ENCODE measurements at places on chromosomes 6 and 20.

- DNase-seq, result no peak
These were observed 7.3 kb upstream of the PRPH2 start for GRCh38 chr6:42729731-42730130.

GRCh38 chr6:40606526-40606925 is 19.4 kb upstream of the LRFN2 start:
- DNase-seq, result no peak

- DNase-seq, result no peak
These were observed 34.3 kb downstream of the RGS17 start for GRCh38 chr6:153096792-153097191.

- no peak for DNase-seq
These were observed 140.1 kb downstream of the BTBD9 start for GRCh38 chr6:38499529-38500096.

GRCh38 chr6:100100776-100101175 is 106.8 kb upstream of the MCHR2 start:
- DNase-seq, result no peak

GRCh38 chr6:121839896-121840295 is 404.4 kb downstream of the GJA1 start:
- no peak for DNase-seq

GRCh38 chr6:72132851-72133250 is 246.5 kb downstream of the RIMS1 start:
- DNase-seq, result no peak

- no peak for DNase-seq
These were observed 95.6 kb downstream of the RAMACL start for GRCh38 chr6:166490671-166491500.

GRCh38 chr6:19477563-19477962 is 359.6 kb upstream of the ID4 start:
- no peak for DNase-seq

- DNase-seq, result no peak
These were observed 251.0 kb downstream of the RNGTT start for GRCh38 chr6:88712243-88712936.

DNA sequence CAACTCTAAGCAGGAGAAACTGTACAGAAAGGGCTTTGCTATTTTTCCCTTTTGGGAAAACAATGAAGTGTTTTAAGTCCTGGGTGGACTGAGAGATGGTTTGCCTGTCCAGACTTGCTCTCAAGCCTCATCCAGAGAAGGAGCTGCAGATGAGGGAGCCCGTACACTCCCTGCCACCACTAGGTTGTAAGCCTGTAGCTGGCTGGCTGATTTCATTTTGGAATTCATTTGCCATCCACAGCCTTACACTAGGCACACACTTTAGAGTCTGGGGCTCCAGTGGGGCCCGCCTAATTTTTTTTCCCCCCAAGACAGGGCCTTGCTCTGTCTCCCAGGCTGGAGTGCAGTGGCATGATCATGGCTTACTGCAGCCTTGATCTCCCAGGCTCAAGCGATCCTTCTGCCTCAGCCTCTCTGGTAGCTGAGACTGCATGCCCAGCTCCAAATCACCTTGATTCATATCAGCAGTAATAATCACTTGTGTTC is 28.4 kb downstream of the POFUT1 start:
- no peak for DNase-seq

DNA sequence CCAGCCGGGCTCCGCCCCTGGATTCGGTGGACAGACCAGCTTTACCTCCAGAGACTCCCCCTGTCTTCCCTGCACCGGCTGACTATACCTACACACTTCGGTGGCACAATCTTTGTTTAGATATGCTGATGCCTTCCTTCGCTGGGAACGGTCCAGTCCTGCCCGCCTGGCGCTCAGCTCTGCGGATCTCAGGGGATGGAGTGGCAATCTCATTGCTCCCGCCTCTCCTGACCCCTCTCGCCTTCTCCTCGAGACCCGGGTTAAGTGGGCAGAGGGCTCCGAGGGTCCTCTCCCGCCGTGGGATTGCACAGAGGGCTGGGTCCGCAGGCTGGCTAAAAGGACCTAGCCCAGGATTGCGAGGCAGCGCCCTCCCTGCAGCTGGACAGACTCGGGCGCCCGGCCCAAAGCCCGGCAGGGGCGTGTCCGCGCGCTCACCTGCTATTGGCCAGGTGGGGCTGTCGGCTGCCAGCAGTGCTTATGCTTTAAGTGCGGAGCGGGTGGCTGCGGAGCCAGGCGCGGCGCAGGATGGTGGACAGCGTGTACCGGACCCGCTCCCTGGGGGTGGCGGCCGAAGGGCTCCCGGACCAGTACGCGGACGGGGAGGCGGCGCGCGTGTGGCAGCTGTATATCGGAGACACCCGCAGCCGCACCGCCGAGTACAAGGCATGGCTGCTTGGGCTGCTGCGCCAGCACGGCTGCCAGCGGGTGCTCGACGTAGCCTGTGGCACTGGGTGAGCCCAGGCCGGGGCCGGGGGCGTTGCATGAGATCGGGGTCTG is at the start of gene GNMT:
TSS of gene GNMT (plus strand) at position 512 of the 777 bp plus-strand sequence. CDS start at position 526, 14 bp downstream.
- no peak for DNase-seq

GRCh38 chr20:3749689-3750531 is 17.4 kb downstream of the HSPA12B start:
- no peak for DNase-seq

DNA sequence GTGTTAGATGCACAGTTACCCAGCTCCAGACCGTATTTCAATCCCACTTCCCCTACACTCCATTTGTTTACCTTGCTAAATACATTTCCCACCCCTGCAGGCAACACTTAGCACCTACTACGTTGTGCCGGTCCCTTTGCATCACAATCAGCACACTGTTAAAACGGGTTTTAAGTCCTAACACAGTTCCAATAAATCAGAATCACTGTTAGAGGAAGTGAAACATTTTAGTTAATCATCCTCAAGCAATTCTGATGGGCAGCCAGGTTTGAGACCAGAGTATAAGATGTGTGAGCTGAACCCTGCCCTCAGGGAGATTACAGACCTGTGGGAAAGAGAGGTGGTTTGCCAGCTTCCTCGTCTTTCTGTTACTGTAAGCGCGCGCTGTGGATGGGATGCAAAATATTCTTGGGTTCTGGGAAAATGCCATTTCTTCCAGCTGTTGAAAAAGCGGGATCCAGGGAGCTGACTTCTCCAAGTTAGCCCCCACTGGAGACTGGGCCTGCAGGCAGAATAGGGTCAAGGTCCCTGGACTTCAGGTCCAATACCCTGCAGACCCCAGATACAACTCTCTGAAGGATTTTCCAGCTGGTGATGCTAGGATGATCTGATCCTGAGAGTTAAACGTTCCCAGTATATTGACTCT is 3.1 kb downstream of the ZCCHC3 start:
- peak; percentile 21 for DNase-seq

DNA sequence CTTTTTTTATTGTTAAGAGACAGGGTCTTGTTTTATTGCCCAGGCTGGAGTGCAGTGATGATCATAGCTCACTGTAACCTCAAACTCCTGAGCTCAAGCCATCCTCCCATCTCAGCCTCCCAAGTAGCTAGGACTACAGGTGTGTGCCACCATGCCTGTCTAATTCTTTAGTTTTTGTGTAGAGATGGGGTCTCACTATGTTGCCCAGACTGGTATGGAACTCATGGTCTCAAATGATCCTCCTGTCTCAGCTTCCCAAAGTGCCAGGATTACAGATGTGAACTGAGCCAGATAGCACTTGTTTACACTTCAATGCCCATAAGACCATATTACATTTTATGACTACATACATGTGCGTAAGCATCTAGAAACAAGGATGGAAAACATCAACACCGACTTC is 18.1 kb downstream of the EIF2S2 start:
- no peak for DNase-seq
